ENCODE measurements at places on chromosomes 16 and 17.

- DNase-seq: no peak
Observed at GRCh38 chr16:72246423-72246822, 74.5 kb upstream of the PMFBP1 start.

DNA sequence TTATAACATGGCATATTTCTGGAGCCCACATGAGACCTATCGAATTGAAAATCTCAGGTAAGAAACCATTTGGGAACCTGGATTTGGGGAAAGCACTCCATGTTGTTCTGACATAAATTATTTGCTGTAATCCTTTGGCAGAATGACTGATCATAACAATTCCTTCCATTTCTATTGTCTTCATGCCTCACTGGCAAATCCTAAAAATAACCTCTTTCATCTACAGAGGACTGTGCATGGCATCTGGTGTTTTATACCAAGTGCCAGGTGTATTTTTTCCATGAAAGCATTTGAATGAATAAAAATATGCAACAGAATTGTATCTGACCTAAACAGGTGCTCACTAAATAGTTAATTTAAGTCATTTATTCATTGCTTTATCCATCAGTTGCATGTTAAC, 33.7 kb upstream of the COQ7 start:
- DNase-seq: no peak

DNA sequence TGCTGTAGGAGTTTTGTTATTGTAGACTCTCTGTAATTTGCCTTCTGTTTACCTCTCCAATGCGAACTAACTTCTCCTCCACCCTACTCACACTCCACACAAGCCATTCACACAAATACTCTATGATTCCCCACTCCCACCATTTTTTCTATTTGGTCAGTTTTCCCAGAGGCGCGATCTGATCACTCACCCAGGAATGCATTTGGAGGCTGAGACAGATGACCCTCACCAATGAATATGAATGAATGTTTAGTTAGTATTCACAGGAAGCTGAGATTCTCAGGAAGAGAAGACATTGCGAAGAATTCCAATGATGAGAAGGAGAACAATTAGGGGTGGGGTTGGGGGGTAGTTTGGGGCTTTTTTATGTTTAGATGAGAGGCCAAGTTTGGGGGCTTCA, 10.5 kb upstream of the ANKFN1 start:
- DNase-seq: no peak

DNA sequence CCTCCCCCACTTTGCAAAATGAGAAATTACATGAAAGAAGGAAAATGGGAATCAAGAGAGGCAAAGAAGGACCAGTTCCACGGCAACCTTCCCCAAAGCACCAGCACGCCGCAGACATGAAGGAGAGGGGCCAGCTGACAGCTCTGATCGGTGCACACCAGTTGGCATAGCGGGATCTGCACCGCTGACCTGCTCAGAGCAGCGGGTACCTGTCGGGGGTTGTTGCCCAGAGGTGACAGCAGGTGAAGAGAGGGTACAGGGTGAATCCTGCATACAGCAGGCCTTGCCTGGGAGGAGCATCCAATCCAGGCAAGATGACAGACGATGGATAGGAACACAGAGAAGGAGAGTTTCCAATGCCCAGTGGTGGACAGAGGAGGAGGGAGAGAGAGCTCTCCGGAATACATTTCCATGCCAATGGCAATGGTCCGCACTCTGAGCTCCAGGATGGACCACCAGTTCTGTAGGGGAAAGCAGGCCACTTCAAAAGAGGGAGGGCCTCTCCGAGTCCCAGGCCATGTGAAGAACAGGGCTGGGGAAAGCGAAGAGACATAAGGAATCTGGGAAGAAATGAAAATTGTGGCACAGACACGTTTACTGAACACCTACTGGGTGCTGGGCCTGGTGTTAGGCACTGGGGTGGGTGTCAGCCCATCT, 24.0 kb downstream of the CEP295NL start:
- DNase-seq: no peak

DNA sequence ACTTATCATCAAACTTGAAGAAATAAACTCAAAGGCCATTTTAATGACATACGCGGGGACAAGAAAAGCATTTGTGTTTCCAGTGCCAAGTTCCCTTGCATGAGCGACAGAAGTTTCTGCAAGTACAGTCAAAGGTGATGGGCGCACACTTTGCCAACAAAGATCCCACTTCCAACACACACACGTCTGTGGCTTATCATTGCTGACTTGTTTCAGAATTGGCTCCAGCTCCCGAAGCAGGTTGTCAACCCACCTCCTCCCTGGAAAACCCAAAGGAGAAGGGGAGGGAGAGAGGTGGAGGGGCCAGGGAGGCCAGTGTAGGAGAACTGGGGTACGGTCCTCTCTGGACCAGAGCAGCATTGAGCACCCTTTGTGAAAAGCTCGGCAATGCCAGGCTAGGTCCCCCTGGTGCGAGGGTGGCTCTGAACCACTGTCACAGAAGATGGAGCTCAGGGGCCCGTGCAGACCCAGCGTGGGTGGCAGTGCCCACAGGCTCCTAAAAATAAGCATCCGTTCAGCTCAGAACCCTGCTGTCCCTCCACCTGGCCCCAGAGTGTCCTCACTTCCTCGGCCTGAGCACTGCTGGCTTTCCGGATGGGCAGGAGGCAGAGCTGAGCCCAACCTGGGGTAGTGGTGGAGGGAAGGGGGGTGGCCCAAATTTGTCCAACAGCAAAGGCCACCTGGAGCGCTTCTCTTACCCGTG, 33.2 kb downstream of the RBFOX3 start:
- DNase-seq: no peak

DNA sequence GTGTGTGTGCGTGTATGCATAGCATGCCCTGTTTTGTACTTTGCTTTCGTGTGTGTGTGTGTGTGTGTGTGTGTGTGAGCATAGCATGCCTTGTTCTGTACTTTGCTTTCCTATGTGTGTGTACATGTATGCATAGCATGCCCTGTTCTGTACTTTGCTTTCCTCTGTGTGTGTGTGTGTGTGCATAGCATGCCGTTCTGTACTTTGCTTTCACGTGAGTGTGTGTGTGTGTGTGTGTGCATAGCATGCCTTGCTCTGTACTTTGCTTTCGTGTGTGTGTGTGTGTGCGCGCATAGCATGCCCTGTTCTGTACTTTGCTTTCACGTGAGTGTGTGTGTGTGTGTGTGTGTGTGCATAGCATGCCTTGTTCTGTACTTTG, 27.4 kb downstream of the DRC3 start:
- DNase-seq: no peak

DNA sequence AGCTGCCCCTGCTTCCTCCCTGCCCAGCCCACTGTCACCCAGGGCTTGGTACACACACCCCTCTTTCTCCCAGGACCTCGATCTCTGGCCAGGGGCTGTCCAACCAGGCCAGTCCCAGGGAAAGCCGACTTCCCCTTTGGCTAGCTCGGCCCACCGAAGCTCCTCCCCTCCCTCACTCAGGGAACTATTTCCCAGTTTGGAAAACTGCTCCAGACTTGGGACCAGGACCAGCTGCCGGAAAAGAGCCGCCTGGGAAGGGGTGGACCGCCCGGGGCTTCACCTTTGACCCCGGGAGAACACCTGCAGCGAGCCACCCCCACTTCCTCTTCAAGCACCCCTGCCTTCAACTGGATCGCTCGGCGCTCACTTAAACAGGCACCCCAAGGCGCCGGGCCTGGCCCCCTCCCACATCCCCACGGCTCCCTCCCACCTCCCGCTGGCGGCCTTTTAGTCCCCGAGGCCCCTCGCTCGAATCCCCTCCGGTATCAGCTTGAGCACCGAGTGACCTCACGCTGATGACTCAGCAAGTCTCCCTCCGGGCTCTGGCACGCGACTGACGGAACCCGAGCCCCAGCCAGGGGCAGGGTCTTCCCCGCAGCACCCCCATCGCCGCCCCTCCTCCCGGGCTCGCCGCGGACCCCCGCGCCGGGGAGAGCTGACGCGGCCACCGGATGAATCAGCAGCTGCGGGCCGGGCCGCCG, 934 bp downstream of the MAFG start:
- no peak for DNase-seq

DNA sequence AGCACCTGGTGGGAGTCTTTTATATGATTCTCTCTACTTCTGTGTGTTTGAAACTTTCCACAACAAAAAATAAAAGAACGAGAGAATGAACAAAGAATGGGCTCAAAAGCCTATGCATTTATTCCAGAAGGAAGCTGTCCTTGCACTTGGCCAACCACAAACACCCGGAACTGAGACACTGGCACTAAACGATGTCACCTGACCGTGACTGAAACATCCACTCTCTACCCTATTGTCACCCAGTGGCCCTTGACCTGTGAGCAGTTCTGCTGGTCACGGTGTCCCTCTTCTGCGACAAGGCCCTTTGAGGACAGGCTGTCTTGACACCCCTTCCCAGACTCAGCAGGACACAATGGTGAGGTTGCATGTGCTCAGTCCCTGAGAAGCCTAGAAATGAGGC, 56.6 kb downstream of the TEKT5 start:
- no peak for DNase-seq

DNA sequence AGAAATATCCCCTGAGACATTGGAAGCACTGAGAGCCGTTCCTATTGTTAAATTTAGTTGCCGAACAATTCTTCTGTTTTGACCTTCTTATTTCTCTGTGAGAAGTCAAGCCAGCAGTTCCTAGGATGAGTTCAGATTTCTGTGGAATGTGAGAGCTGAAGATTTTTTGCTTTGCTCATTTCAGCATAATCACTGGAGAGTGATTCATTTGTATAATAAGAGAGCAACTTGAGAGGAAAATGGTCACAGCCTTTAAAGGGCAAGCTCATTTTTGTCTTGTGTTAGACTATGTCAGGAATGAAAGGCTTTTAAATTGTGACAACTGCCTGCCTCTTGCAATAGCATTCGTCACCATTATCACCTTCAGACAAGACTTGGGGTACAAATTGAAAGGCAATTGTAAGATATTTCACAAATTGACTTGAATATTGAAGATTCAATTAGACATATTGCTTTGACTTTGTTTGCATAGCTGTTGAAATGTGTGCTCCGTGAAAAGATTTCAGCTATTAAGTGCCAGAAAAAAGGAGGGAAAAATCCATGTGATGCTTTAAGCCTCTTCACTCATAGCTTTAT, 900.0 kb upstream of the GOT2 start:
- no peak for DNase-seq

- DNase-seq: peak; percentile 35
Observed at GRCh38 chr16:80997139-80997798, 9.4 kb downstream of the CMC2 start.

DNA sequence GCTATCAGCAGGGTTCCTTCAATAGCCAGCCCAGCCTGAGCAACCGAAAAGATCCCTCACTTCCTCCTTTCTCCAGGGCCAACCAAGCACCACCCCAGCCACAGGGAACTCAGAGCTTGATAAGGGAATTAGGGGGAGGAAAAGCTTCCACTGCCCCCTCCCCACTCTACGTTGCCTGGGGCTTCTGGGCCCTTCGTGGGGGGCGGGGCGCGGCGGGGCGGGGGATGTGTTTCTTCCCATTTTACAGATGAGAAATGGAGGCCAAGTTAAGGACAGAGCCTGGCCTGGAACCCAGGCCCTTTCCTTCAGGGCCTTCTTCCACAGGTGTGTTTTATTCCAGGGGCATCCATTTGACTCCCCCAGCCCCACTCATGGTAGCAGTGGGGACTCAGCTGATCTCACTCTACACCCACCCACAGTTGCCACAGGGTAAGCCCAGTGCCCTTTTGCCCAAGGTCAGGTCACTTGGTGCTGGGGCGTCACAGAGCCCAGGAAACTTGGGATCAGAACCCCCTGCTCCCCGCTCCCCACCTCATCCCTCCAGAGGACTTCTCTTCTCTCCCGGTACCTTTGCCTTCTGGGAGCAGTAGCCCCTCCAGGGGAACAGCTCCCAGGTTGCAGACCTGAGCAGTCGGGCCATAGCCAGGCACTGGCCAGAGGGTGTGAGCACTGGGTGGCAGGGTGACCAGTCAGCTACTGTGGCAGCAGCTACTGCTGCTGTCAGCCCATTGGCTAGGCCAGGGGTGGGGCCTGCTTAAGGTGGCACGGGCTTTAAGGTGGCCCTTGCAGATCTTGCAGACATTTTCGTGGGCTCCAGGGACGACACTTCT, at the start of gene LDHD:
Gene LDHD, minus strand, starts transcription at position 700 of the 830 bp plus-strand sequence. Its CDS starts 60 bp downstream, at position 640.
- DNase-seq: no peak

- no peak for DNase-seq
Observed at GRCh38 chr17:41891135-41892020, 26.2 kb upstream of the KLHL11 start.

DNA sequence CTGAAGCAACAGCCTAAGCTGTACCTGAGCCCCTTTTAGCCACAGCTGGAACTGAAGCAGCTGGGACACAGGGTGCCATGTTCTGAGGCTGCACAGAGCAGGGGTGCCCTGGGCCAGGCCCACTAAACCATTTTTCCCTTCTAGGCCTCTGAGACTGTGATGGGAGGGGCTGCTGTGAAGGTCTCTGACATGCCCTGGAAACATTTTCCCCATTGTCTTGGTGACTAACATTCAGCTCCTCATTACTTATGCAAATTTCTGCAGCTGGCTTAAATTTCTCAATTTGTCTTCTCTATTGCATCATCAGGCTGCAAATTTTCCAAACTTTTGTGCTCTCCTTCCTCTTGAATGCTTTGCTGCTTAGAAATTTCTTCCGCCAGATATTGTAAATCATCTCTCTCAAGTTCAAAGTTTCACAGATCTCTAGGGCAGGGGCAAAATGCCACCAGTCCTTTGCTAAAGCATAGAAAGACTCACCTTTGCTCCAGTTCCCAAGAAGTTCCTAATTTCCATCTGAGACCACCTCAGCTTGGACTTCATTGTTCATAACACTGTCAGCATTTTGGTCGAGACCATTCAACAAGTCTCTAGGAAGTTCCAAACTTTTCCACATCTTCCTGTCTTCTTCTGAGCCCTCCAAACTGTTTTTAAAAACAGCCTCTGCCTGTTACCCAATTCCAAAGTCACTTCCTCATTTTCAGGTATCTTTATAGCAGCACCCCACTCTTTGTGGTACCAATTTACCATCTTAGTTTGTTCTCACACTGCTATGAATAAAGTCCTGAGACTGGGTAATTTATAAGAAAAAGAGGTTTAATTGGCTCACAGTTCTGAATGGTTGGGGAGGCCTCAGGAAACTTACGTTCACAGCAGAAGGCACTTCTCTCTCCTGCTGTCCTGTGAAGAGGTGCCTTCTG, 49.8 kb downstream of the TMEM100 start:
- DNase-seq: no peak

GRCh38 chr17:4706121-4706520, 2.2 kb upstream of the PELP1 start:
- no peak for DNase-seq

- DNase-seq: no peak
Observed at GRCh38 chr16:30006659-30007377, 4.0 kb downstream of the DOC2A start.

GRCh38 chr17:28818819-28819221, 23.8 kb downstream of the FAM222B start:
- DNase-seq: no peak

DNA sequence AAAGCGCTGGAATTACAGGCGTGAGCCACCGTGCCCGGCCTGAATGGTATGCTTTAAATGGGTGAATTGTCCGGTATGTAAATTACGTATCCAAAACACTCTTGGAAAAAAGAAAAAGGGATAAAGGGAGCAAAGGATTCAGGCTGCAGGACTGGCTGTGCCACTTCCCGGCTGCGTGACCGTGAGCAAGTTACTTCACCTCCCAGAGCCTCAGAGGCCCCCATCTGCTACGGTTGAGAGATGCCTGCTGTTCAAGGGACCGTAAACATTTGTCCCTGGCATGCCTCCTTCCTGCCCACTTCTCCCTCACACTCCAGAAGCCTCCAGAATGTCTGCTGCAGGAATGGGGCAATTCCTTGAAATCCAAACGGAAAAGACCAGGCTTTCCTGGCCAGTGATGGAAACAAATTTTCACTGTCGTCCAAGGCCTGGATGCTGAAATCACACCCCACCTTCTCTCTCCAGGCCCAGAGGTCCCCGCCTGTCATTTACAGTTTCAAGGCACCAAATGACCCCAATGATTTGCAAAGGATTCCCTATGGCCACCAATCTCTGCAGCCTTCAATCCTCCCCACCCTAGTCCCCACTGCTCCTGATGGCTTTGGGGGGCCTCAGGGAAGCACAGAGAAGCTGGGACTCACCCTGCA, 22.9 kb upstream of the LITAF start:
- DNase-seq: no peak

All from T-helper 1 cell (primary cell).